ENCODE measurements at places on chromosomes 11 and 22.

DNA sequence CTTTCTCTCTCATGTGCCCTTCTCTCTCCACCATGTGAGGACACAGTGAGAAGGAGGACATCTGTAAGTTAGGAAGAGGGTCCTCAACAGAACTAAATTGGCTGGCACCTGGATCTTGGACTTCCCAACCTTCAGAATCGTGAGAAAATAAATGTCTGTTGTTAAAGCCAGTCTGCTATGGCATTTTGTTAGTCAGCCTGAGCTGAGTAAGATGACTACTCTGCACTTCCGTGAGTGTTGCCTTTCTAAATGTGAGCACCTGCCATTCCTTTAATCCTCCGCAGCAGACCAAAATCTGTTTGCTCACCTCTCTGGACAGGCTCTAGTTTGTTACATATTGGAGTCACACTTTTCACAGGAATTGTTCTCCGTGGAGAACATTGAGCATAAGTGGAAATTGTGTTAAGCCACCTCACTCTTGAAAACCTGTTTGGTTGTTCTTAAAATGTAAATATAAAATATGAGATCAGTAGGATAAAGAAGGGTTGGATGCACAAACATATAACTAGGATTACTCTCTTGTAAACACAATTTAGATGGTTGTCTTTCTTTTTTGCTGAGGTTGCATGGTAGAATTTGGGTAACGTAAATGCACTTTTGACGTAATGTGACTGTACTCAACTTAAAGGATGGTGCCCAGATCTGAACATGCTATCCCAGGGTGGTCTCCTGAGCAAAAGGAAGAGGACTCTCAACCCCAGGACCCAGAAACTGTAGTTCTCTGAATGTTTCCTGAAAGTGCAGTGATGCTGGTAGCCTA lies 65.9 kb downstream of the SNX19 start:
- DNase-seq = no peak

DNA sequence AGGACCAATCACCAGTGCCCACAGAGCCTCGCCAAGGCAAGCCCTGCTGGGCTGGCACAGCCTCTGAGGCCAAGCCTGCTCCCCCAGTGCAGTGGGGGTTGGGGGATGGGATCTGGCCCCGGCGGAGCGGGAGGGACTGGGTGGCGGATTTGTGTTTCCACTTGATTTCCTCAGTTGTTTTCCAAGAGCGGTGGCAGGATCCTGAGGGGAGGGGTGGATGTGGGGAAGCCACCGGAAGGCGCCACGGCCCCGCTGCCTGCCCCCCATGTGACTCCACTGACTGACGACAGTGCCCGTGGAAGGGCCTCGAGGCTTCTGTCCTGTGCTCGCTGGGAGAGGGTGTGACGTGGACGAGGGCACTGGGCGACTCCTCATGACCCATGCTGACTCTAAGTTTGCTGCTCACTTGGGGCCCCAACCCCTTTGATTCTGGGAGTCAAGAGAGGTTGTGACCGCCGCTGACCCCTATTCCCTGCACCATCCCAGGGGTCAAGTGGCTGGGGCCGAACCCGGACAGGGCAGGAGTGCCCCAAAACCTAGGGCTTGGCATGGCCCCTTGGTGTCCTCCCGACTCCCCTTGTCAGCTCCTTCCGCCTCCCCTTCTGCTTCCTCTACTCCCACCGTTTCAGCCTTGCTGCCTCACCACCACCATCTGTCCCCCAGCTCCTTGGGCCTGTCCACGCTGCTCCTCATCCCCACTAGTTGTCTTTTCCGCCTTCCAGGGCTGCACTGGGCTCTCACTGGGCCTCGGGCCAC lies 23.5 kb upstream of the PICK1 start:
- DNase-seq = no peak

DNA sequence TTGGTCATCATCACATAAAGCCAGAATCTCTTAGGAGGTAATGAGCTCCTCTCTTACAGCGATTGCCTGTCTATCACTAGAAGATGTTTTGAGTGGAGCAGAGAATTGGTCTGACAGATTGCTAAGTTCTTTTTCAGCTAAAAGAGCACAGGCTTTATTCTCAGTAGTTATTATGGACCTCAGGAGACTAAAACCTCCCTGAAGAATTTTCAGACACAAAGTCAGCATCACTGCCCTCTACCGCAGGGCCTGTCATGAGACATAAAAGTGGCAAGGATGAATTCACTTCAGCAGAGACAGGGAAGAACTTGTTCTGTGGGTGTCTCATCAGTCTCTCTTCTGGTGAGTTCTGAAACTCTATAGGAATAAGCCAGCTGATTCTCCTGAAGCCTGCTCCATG lies at the start of gene OR51I2:
TSS of gene OR51I2 (plus strand) at position 301 of the 400 bp plus-strand sequence. CDS start 4,166 bp downstream, outside the sequence.
- DNase-seq = no peak

- no peak for DNase-seq
These were observed 231.7 kb downstream of the AASDHPPT start for GRCh38 chr11:106309070-106309684.

DNA sequence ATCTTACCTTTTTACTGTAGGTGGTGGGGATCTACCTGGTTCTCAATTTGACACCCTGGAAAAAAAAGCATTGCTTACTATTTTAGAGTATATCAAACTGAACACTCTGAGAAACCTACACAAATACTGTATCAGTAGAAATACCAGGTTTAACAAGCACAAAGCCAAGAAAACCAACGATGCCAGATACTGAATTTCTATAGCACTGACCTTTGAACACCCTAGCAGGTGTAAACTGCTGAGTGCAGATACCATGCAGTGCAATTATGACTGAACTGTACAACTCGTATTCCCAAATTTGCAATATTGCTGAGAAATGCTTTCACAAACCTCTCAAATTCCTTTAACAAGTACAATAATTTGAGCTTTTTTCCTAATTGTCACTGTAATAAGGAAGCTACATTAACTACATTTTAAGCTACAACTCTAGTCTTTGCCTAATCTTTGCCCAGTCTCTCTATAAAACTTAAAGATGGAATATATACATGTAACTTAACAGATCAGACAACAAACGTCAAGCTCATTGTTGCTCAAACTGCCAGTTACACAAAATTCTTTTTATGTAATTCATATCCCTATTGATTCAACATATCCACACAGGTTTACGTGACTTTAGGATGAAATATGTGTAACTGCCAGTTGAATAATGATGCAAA lies 8.9 kb downstream of the TAF1D start:
- DNase-seq = no peak

DNA sequence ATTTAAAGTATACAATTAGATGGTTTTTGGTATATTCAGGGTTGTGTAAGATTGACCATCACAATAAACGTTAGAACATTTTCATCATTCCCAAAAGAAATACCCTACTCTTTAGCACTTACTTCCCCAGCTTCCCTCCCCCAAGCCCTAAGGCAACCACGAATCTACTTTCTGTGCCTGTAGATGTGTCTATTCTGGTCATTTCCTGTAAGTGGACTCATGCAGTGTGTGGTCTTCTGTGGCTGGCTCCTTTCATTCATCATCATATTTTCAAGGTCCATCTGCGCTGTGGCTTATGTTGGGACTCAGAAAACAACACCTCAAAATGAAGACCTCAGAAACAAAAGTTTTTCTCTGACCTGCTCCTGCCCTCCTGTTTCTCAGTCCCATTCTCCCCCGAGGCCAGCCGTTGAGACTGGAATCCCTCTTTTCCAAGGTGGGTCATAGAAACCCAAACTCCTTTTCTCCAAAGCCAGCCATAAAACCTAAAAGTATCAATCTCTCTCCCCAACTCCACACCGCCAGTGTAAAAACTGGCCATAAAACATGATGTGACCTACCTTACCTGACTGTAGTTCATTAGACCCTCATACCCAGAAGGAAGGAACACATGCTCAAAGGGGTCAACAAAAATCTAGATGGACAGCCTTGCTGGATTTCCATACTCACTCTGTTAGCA lies 12.9 kb upstream of the TMPRSS13 start:
- DNase-seq = no peak

DNA sequence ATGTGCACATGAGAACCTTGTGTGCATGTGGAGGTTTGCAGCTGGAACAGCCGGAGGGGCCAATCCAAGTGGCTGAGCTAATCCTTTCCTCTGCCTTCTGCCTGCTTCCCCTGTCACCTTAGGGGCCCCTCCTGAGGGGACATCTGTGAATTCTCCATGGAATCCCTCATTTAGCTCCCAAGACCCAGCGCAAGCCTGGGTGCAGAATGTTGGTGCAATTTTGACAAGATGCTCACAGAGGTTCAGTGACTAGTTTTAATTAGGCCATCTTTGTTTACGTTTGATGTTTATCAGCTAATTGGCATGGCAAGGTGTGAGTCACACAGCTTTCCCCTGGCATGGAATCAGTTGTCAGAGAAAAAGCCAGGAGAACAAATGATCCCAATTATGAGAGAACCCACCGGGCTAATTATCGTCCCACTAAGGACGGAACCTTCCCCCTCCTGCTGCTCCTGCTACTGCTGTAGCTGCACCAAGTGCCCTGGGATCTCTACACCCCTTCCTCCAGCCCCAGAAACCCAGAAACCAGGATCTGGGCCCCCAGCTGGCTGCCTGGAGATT lies 63.6 kb upstream of the PAX6 start:
- DNase-seq = no peak

DNA sequence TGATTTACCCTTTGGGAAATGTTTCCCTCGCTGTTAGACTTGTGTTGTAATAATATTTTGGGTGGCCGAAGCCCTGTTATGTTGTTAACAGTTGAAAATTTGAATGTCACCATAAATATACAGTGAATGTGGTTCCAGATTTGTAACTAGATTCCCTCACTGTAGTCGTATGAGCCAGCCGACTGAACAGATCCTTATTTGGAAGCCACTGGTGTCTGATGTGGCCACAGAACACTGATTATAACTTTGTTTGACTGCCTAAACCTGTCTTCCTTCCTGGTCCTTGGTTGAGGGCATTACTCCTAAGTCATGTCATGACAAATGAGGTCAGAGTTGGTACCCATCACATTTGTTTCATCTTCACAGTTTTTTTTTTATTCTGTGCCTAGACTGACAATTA lies 45.4 kb downstream of the YAP1 start:
- no peak for DNase-seq

GRCh38 chr11:44366741-44367140 lies 56.8 kb upstream of the ALX4 start:
- DNase-seq = no peak

- no peak for DNase-seq
These were observed at the start of gene A4GALT for GRCh38 chr22:42720263-42721044. A4GALT (minus strand) TSS chr22:42720870; CDS start chr22:42693951, 26,919 bp downstream.

DNA sequence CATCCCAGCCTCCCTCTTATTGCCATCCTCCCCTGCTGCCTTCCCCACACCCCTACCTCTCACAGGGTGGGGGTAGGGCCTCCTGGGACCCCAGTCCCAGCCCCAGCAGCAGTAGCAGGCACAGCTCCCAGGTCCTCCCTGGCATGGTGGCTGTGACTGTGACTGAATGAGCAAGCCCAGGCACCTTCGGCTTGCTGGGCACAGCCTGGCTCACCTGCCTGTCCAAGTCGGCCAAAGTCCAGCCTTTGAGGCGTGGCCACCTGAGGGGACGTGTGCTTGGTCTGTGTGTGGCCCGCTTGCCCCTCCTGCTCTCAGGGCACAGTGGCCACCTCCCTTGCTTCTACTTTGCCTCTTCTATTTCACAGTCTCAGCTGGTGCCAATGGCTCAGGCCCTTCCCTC lies at the start of gene TREH:
TSS of gene TREH (minus strand) at position 168 of the 400 bp plus-strand sequence. CDS start at position 145, 23 bp downstream.
- no peak for DNase-seq

DNA sequence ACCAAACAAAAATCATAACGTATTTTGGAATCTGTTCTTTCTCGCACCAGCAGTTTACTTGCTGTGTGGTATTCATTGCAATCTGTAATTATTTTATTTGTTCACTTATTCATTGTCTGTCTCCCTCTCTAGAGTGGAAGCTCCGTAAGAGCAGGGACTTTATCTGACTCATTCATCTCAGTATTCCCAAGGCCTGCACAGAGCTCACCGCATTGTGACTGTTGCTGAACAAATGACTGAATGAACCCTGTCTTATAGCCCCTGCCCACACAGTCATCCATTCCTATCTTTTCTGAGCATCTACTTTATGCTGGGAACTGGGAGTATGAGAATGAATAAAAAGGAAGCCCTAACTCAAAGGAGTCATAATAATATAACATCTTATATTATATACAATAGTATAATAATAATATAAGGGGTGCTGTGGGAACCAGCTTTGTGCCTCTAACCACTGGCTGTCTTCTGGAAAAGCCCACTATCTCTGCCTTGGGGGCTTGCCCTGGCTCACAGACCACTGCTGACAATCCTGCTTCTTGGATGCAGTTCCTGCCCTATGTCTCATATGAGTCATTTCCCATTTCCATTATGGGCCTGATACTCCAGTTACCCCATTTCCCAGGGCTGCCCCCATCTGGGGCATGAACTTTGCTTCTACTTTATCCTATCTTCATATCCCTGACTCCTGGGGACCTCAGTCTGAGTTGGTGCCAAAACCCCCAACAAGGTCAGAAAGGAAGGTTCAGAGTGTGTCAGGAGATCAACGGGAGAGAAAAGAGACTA lies 11.0 kb downstream of the XRRA1 start:
- DNase-seq = no peak

- DNase-seq = no peak
These were observed 19.6 kb downstream of the PRDM11 start for GRCh38 chr11:45165806-45166603.

DNA sequence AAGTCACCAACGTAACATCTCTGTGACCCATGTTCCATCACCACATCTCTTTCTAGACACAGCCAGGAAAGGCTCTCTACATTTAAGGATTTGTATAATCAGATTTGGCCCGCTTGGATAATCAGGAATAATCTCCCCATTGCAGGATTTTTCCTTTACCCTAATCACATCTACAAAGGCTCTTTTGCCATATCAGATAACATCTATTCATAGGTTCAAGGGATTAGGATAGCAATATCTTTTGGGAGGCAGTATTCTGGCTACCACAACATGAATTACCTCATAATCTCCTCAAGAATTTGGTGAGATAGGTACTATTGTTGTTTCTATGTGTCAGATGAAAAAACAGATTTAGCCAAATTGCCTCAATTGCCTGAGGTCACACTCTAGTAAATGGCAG lies 142.8 kb upstream of the UBASH3B start:
- no peak for DNase-seq

DNA sequence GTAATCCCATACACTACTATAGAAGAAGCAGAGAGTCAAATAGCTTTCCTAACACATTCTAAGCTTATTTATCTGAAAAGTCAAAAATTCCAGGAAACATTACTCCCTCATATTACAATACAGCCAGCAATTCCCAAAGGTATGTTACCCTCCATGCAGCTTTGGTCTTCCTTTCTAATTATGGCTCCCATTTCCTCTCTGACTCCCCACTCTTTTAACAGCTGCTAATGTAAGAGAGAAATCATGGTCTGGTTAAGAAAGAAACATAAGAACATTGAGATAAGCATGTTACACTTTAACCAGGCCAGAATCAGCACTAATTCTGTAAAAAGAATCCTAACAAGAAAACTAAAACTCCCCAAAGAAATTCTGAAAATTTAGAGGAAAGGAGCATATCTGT lies 6.8 kb downstream of the PPP2R1B start:
- no peak for DNase-seq
